Breast epithelium (tissue), 4 donors: ENCODE measurements at places on chromosomes 7 and 10.

- no peaks in the 10 kb centered on the region for H3K4me1 ChIP-seq
- no peak overlapping the region for H3K4me3 ChIP-seq
These were observed 444.5 kb upstream of the FOXK1 start for GRCh38 chr7:4237296-4238235.

GRCh38 chr10:106836933-106837663 is 327.4 kb downstream of the SORCS1 start:
- no peak overlapping the region for H3K27ac ChIP-seq
- no peaks in the 10 kb centered on the region for H3K36me3 ChIP-seq
- no peaks in the 10 kb centered on the region for H3K27me3 ChIP-seq
- no peak overlapping the region for H3K4me3 ChIP-seq
- DNase-seq: no peak

GRCh38 chr10:71001470-71001869 is 113.1 kb upstream of the PCBD1 start:
- no peaks in the 10 kb centered on the region for H3K4me1 ChIP-seq
- no peak overlapping the region for H3K27ac ChIP-seq
- H3K4me3 ChIP-seq: no peak overlapping the region
- DNase-seq: no peak
- H3K36me3 ChIP-seq: no peaks in the 10 kb centered on the region

DNA sequence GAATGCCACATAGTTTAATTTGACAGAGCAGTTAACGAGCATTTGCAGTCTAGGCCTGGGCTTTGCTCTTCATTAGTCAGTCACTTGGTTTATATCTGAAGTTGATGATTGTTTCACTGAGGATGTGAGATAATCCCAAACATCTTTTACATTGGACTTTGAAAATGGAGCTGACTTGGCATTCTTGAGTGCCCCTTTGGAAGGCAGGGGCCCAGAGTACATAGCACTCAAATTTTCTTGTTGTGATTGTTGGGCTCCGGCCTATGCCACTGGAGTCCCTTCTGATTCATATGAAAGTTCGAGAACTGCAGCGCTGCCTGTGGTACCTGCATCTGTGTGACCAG is 21.9 kb downstream of the DNAJB6 start:
- no peak for DNase-seq
- no peak overlapping the region for H3K27ac ChIP-seq
- H3K4me3 ChIP-seq: no peak overlapping the region

GRCh38 chr7:14902589-14903067 is at the start of gene DGKB:
DGKB (minus strand) TSS chr7:14902751.
- H3K4me3 ChIP-seq: peak within 1 kb of the TSS; percentile 24
- H3K27me3 ChIP-seq: no peaks in the 10 kb centered on the region
- H3K27ac ChIP-seq: no peak within 1 kb of the TSS
- no peaks in the 10 kb centered on the region for H3K4me1 ChIP-seq

- H3K27ac ChIP-seq: peak overlapping the region; percentile 82
- H3K36me3 ChIP-seq: no peaks in the 10 kb centered on the region
- no peak for DNase-seq
- no peaks in the 10 kb centered on the region for H3K4me1 ChIP-seq
These were observed 96.4 kb downstream of the HIPK2 start for GRCh38 chr7:139681463-139681755.

GRCh38 chr7:120743128-120743527 is 114.8 kb downstream of the TSPAN12 start:
- no peaks in the 10 kb centered on the region for H3K4me1 ChIP-seq
- no peaks in the 10 kb centered on the region for H3K36me3 ChIP-seq
- no peak overlapping the region for H3K27ac ChIP-seq
- H3K27me3 ChIP-seq: no peaks in the 10 kb centered on the region
- H3K4me3 ChIP-seq: no peak overlapping the region

DNA sequence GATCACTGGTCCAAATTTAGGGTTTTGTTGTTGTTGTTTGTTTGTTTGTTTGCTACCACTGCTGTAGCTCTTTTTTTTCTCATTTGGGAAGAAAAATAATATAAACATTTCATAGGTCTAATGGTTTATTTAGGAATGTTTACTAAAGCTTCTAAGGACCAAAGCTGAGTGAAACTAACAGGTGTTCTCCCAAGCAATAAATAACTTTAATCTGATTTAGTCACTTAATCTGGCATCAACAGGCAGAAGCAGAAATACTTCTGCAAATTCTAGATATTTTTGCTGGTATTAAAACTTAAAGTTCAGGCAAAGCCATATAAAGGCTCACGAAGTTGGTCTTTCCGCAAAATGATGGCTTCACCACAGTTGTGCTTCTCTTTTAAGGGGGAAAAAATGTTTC is 144.5 kb upstream of the YAE1 start:
- no peak overlapping the region for H3K27ac ChIP-seq
- no peaks in the 10 kb centered on the region for H3K36me3 ChIP-seq
- H3K4me3 ChIP-seq: no peak overlapping the region
- no peaks in the 10 kb centered on the region for H3K27me3 ChIP-seq
- no peak for DNase-seq

DNA sequence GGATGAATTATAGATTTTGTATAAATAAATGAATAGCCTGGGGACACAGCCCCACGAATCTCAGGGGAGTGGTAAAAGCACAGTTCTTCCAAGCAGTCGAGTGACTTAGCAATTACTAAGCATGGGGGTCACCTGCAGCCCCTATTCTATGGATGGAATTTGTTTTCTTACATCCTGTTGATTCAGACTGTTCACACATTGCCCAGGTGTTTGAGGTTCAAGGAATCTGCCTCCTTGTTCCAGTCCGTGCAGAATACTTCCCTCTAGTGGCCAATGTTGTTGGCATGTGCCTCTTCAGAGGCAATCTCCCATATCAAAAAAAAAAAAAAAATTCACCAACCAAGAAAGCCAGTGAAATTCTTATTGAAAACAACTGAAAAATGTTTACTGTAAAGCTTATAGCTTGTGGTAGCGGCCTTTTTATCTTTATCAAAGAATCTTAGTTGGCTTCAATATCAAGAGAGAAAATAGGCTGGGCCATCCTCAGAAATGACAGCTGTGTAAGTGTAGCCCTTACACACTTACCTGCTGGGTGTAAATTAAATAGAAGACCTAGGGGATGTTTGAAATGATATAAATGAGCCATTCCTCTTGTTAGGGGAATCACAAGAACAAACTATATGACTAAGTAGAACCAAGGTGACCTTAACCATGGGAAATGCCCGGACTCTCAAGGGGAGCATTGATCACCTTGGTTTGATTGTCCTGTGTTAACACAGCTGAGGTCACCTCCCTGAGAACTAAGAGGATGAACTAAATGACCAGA is 7.8 kb downstream of the LIPM start:
- no peaks in the 10 kb centered on the region for H3K27me3 ChIP-seq
- DNase-seq: no peak
- H3K4me1 ChIP-seq: no peaks in the 10 kb centered on the region
- no peaks in the 10 kb centered on the region for H3K36me3 ChIP-seq
- H3K27ac ChIP-seq: no peak overlapping the region
- H3K4me3 ChIP-seq: no peak overlapping the region

DNA sequence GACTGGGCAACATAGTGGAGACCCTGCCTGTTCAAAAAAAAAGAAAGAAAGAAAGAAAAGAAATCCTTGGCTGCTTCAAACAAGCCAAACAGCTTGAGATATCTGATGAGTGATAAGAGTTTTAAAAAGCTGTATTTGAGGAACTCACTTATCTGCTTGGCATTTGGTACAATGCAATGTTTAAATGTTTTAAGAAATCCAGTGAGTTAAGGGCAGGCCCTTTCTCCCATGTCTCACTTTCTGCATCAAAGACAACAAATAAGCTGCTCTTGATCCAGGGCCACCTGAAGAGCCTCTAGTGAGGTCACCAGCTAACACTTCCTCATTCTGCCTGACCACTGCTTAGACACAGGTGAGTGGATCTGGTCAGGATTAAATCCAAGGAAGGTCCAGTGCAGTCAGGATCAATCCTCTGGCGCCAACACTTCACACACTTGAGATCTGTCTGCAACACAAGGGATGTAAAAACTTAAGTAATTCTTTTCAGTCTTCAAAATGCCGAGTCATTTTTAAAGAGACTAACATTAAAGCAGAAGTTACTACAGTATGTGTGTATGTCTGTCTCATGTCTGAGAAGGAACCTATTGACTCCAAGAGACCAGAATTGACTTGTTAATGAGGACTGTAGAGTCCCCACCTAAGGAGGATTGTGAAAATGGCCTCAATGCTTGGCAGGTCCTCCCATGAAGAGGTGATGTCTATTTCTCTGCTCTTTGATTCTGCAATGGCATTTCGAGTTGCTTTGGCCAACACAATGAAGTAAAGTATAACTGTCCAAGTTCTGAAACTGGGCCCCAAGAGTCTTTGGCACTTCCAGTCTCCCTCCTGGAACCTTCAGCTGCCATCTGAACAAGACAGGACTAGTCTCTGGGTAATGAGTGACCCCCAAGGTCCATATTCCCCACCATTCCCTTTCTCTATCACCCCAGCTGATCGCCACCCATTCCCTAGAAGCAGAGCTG is 43.1 kb downstream of the CREB3L2 start:
- no peak for DNase-seq
- no peak overlapping the region for H3K4me3 ChIP-seq
- no peaks in the 10 kb centered on the region for H3K4me1 ChIP-seq
- H3K27me3 ChIP-seq: no peaks in the 10 kb centered on the region
- peak overlapping the region; percentile 65 for H3K27ac ChIP-seq

GRCh38 chr7:135729230-135729629 is 1.2 kb upstream of the SLC13A4 start:
- no peaks in the 10 kb centered on the region for H3K36me3 ChIP-seq
- DNase-seq: no peak
- peak overlapping the region; percentile 7 for H3K27ac ChIP-seq
- no peak overlapping the region for H3K4me3 ChIP-seq
- H3K27me3 ChIP-seq: no peaks in the 10 kb centered on the region
- no peaks in the 10 kb centered on the region for H3K4me1 ChIP-seq

DNA sequence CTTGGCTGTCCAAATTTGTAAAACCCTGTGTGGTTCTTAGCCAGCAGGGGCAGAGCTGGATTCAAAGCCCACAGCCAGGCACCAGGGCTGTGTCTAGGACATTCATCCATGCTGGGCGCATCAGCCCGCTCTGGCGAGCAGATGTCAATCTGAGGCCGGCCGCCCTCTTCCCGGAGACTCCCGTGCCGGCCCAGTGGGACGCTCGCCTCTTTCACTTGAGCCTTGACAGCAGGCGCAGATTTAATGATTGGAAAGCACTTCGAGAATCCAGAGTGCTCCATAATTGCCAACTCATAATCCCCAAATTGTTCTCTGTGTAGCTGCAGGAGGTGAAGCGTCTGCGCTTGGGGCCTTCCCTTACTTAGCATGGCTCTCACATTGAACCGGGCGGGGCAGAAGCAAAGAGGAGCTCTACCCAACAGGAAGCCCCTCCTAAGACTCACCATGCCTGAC is 36.7 kb downstream of the SLIT1 start:
- no peak overlapping the region for H3K27ac ChIP-seq
- DNase-seq: no peak
- no peak overlapping the region for H3K4me3 ChIP-seq
- no peaks in the 10 kb centered on the region for H3K36me3 ChIP-seq
- no peaks in the 10 kb centered on the region for H3K4me1 ChIP-seq

GRCh38 chr7:155336812-155337602 is 39.3 kb downstream of the INSIG1 start:
- no peak overlapping the region for H3K27ac ChIP-seq
- H3K4me1 ChIP-seq: no peaks in the 10 kb centered on the region
- no peak overlapping the region for H3K4me3 ChIP-seq
- DNase-seq: no peak
- no peaks in the 10 kb centered on the region for H3K36me3 ChIP-seq

DNA sequence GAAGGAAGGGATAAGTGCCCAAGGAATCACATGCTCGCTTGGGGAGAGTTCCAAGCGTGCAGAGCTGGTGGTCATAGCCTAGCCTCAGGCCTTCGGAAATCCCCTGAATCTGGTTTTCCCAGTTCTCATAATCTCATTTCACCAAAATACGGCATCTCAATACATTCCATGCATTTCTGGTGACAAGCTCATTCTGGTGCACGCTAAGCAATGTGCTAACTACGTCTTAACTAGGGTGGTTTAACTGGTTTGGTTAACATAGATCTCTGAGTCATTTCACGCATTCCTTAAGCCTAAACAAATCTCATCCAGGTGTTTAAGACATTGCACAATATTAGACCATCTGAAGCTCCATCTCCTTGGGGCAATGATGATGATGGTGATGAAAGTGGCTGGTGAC is 72.9 kb upstream of the STEAP1B start:
- peaks cover 6% of the 10 kb centered on the region for H3K27me3 ChIP-seq
- no peak overlapping the region for H3K27ac ChIP-seq
- no peaks in the 10 kb centered on the region for H3K36me3 ChIP-seq
- no peaks in the 10 kb centered on the region for H3K4me1 ChIP-seq
- no peak overlapping the region for H3K4me3 ChIP-seq

DNA sequence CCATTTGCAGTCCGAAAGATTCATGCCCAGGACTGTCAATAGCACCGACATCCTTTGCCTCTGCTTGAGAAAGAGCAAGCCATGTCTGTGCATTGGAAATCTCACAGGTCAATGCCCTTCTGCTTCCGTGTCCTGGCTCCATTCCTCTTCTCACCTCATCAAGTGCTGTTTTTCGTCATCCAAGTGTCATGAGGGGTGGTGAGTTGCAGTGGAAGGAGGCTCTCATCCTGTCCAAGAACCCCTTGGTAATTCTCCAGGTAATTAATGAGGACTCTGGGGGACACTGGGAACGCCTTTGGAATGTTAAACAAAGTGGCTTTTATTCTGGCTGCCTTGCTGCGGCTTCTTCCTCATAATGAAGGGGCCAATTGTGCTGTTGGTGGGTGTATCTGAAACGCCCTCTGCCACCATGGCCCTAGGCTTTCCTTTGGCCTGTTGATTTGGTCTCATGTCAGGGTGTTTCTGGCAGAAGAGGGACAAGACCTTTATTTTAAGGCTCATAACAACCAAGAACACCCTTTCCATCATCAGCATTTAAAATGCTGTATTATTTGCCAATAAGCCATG is 57.7 kb downstream of the PPP1R3C start:
- peak; percentile 79 for DNase-seq
- no peaks in the 10 kb centered on the region for H3K36me3 ChIP-seq
- H3K27me3 ChIP-seq: no peaks in the 10 kb centered on the region
- H3K27ac ChIP-seq: peak overlapping the region; percentile 85

- no peak for DNase-seq
- no peaks in the 10 kb centered on the region for H3K4me1 ChIP-seq
- H3K27ac ChIP-seq: no peak overlapping the region
- no peaks in the 10 kb centered on the region for H3K36me3 ChIP-seq
These were observed 68.2 kb downstream of the ALOX5 start for GRCh38 chr10:45442251-45442650.

- H3K4me1 ChIP-seq: no peaks in the 10 kb centered on the region
- no peaks in the 10 kb centered on the region for H3K27me3 ChIP-seq
- no peaks in the 10 kb centered on the region for H3K36me3 ChIP-seq
- DNase-seq: no peak
- no peak overlapping the region for H3K27ac ChIP-seq
These were observed 24.8 kb downstream of the STYXL1 start for GRCh38 chr7:76023002-76023401.

- no peaks in the 10 kb centered on the region for H3K36me3 ChIP-seq
- H3K4me1 ChIP-seq: no peaks in the 10 kb centered on the region
- H3K4me3 ChIP-seq: no peak overlapping the region
These were observed 331.3 kb downstream of the AUTS2 start for GRCh38 chr7:69929622-69930021.

- H3K4me1 ChIP-seq: no peaks in the 10 kb centered on the region
- peaks cover 17% of the 10 kb centered on the region for H3K36me3 ChIP-seq
- no peak overlapping the region for H3K4me3 ChIP-seq
- H3K27me3 ChIP-seq: no peaks in the 10 kb centered on the region
These were observed 350.0 kb upstream of the GALNT17 start for GRCh38 chr7:70781922-70782311.
